ENCODE measurements at places on chromosomes 13 and 19.

DNA sequence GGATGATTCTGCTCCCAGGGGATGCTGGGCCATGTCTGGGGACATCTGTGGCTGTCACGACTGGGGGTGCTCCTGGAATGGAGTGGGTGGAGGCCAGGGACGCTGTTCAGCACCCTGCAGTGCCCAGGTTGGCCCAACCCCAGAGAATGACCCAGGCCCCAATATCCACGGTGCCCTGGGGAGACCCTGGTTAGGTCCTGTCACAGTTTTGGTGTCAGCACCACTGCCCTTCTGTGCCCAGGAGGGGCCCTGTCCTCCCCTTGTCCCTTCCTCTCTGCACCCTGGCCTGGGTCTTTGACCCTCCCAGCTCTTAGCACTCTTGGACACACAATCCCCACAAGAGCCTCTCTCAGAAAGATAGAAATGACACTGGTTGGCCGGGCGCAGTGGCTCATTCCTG, 85.3 kb downstream of the GADD45B start:
- no peak for DNase-seq

GRCh38 chr13:39655041-39655568, 357 bp upstream of the COG6 start:
- DNase-seq, result no peak

DNA sequence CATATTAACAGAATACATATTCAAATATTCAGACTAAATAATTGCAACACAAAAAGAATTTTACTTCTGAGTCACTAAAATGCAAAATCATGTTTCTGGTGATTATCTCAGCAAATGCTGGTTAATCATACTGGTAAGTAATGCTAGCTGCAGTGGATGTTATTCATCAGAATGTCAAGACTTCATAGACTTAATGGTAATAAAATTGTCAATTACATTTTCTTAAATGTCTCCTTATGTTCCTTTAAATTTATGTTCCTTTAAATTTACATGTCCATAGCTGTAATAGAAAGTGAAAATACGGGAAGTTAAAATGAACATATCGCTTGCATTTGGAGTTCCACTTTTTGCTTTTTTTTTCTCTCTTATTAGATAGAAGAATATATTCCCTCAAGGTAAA, 853.0 kb downstream of the SLITRK6 start:
- no peak for DNase-seq

GRCh38 chr13:78845656-78846365, 186.9 kb upstream of the OBI1 start:
- no peak for DNase-seq

GRCh38 chr13:108315273-108315672, 45.8 kb downstream of the TNFSF13B start:
- DNase-seq, result no peak

- no peak for DNase-seq
Measured at GRCh38 chr19:30131722-30132291, 189.8 kb downstream of the URI1 start.

DNA sequence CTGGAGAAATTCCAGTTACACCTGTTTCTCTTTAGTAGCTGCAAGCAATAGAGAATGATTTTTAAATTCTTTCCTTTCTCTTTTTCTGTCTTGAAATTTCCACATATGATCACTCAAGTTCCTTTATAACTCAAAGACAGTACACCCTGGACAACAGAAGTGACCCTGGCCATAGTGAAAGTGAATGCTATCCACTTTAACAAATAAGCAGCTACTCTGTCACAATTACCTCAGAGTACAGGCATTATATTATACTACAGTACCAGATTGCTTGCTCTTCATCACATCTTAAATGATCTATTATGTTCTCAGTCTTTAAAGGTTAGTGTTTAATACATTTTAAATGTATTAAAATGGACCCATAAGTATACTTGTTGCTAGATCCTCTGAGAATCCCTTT, 136.2 kb downstream of the KLF12 start:
- DNase-seq, result no peak

GRCh38 chr13:82436099-82436585, 1446.1 kb downstream of the SLITRK1 start:
- no peak for DNase-seq

- no peak for DNase-seq
Measured at GRCh38 chr19:15101479-15102082, 5.6 kb upstream of the SYDE1 start.

GRCh38 chr19:11942843-11943108, 17.9 kb downstream of the ZNF700 start:
- DNase-seq, result no peak

GRCh38 chr13:28573595-28574373, 78.9 kb upstream of the FLT1 start:
- no peak for DNase-seq

DNA sequence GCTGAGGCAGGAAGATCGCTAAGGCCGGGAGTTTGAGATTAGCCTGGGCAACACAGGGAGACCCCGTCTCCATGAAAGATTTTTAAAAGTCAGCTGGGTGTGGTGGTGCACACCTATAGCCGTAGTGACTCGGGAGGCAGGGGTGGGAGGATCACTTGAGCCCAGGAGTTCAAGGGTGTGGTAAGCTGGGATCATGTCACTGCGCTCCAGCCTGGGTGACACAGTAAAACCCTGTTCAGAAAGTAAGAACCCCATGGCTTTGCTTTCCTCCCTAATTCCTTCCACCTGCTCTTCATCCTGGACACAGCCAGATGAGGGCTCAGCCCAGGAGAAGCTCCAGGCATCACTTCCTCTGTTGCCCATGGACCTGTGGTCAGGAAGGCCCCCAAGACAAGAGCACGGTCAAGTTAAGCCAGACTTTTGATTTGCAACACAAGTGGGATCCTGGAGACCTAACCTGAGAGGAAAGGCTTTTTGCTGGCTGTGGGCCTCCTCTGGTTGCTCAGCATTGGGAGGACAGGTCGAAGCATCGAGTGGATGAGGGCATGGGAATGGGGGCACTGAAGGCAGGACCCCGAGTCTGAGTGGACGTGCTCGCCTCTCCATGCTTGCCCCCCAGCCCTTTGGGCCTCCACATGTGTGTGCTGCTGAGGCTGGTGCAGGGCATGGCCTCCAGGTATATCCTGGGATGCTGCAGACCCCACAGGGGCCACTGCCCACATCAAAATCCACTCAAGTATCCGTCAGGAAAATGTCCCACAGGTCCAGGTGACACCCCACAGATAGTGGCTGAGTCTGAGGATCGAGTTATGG, 25.4 kb downstream of the TUBA3C start:
- DNase-seq, result no peak

GRCh38 chr13:112859817-112860190, 109.2 kb upstream of the MCF2L start:
- peak; percentile 70 for DNase-seq

DNA sequence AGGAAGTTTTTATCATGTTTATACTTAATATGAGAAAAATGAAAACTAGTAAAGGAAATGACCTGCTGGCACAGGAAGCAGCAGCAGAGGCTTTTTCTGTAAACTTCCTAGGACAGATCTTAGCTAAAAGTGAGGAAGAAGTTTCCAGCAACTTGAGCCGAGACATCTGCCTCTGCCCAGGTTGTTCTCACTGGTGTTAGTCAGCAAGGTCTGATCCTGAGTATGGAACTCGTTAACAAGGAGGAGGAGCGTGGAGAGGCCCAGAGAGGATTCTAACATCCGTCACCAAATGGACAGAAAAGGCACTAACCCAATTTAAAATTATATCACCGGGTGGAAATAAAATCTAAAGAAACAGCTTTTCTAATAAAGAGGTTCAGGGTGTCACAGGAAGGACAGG, 43.6 kb downstream of the PHF11 start:
- DNase-seq, result no peak

Measured in Peyer's patch (tissue), 4 donors.